ENCODE measurements at places on chromosomes 1 and 21. TPM values are rescaled to one million over a fixed set of nuclear protein-coding genes. Genes with fewer than 3 reads are reported as not detected.
A peak's percentile ranks its signal among the peaks of the same experiment; 100 is the strongest.

DNA sequence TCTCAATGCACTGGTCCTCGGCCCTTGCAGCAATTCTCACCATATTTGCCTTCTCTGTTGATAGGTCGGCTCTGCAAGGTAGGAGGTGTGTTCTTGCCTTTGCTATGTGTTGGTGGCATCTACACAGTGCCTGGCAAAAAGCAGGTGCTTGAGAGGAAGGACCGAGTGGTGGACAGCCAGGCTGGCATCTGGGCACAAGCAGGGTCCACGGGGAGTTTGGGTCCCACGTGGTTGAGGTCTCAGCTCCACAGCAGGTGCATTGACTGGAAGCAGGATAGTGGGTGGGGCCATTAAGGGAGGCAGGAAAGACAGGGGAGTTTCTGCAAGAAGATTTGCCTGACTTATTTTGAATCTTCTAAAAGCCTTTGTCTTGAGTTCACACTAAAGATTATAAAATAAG, 81.2 kb upstream of the WNT4 start:
- DNase-seq = no peak

DNA sequence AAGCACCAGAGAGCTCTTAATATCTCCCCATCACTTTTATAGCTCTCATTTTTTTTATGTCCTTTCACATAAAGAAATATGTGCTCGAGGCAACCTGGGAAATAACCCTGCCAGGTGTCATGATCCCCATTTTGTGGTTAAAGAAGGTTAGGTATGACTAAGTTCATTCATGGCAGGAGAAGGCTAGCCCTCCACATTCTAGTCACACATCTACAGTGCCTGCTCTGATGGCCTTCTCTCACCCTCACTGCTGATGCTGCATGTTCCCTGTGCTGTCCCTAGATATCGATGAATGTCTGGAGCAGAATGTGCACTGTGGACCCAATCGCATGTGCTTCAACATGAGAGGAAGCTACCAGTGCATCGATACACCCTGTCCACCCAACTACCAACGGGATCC, 187.5 kb downstream of the TPR start:
- DNase-seq = no peak

DNA sequence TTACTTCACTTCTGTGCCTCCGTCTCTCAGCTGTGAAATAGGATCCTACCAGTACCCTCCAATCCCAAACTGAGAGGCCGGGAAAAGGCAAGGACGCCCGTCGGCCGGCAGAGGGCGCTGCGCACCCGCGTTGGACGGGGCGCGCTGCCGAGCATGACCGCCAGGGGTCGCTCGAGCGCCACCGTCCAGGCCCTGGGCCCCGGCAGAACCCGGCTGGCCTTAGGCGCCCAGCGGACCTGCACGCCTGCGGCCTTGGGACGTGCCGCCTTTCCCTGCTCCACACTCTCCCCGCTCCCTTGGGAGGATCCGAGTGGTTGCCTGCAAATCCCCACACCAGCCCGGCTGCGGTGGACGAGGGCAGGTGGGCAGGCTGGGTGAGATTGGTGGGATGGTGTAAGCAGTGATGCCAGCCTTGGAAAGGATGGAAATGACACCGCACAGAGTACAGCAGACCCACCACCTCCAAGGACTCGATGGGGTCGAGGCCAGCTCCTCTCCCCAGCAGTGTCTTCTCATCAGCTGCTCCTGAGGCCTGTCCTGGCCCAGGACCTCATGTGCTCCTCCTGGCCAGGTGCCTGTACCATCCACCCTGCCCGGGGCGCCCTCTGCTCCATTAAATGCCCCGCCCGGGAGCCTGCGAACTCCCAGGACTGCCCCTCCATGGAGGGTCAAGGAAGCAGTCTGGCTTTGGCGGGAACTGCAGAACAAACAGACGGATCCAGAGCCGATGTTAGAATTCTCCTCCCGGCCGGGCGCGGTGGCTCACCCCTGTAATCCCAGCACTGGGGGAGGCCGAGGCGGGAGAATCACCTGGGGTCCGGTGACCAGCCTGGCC, 47.4 kb upstream of the LBR start:
- peak; percentile 53 for DNase-seq

GRCh38 chr1:9018333-9018732, 7.9 kb downstream of the SLC2A7 start:
- DNase-seq = no peak

DNA sequence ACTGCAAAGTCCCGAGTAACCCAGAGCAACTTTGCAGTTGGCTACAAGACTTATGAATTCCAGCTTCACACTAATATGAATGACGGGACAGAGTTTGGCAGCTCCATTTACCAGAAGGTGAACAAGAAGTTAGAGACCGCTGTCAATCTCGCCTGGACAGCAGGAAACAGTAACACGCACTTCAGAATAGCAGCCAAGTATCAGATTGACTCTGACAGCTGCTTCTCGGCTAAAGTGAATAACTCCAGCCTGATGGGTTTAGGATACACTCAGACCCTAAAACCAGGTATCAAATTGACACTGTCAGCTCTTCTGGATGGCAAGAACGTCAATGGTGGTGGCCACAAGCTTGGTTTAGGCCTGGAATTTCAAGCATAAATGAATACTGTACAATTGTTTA, 66.8 kb downstream of the ACBD6 start:
- no peak for DNase-seq

GRCh38 chr1:82731216-82731615, 930.5 kb downstream of the ADGRL2 start:
- DNase-seq = no peak

DNA sequence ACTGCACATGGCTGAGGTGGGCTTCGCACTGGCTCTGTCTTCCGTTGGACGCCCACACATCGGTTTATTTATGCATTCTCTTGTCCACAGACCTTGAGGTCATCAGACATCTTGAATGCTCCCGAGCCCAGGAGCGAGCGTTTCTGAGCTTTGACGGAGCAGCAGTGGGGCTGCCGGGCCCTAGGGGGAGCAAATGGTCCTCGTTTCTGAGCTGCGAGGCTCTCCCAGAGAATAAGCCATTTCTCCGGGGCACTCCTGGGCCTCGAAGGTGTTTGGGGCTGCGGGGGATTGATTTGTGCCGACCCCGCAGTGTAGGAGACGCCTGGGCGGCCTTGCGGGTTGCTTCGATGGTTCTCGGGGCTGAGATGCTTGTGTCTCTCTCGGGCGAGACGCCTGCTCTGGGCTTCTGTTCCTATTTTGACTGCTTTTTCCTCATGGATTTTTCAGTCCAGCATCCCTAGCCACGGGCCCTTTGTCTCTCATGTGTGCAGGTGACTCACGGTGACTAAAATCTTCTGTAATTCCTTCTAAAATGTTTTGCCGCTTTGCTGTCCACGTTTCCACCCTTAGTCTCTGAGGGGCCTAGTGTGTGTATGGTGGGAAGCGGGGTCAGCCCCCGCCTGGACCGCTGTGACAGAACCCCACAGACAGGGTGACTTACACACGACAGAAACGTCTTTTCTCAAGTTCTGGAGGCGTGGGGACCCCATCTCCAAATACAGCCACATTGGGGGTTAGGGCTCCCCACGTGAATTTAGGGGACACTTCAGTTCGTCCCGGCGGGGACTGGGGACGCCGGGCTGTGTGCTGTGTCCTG, 62.1 kb downstream of the FAAP20 start:
- DNase-seq = no peak

DNA sequence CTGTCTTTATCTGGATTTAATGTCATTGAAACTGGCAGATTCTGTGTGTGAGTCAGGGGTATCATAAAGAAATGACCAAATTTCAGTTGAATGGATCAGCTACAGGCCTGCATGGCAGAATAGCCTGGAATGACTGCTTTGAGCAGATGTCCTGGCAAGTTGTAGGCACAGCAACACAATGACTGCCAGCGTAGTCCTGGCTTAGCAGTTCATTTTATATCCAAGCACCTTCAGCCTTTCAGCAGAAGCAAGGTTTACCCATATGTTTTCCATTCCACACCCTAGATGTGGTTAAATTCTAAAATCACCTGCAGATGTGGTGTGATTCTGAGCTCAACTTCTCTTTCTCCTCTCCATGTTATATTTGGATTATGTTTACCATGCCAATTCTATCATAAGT, 22.3 kb upstream of the PTGFR start:
- DNase-seq = no peak

- no peak for DNase-seq
Observed at GRCh38 chr1:185720633-185721272, 13.4 kb upstream of the HMCN1 start.

DNA sequence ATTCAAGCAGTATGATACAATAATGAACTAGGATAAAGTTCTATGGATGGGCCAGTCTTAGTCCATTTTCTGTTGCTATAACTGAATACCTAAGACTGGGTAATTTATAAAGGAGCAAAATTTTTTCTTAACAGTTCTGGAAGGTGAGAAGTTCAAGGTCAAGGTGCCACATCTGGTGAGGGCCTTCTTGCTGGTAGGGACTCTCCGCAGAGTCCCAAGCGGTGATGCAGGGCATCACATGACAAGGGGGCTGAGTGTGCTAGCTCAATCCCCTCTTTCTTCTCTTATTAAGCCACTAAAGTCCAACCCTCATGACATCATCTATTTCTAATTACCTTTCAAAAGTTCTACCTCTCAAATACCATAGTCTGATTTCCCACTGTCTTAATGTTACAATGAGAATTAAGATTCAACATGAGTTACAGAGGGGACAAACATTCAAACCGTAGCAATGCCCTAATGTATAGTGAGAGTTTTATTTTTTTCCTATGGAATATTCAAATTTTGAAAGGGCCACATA, 92.2 kb upstream of the QSOX1 start:
- DNase-seq = no peak

DNA sequence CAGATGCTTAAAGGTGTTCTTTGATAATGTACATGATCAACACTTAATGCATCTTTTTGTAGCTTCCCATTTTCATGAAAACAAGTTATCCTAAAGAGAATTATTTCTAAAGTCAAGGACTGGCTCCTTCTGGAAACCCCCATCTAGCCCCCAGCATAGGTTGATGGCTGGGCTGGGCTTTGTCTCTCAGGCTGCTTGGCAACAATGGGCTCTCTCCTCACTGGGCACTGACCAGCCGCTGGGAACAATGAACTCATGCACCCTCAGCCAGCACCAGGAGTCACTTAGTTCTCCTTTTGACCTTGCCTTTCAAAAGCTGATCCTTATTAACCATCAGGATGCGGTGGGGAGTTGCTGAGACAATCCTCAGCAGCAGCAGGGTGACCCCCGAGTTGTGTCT, 293.0 kb upstream of the PLXNA2 start:
- no peak for DNase-seq

GRCh38 chr1:167704715-167705114, 17.1 kb upstream of the MPZL1 start:
- DNase-seq = no peak

DNA sequence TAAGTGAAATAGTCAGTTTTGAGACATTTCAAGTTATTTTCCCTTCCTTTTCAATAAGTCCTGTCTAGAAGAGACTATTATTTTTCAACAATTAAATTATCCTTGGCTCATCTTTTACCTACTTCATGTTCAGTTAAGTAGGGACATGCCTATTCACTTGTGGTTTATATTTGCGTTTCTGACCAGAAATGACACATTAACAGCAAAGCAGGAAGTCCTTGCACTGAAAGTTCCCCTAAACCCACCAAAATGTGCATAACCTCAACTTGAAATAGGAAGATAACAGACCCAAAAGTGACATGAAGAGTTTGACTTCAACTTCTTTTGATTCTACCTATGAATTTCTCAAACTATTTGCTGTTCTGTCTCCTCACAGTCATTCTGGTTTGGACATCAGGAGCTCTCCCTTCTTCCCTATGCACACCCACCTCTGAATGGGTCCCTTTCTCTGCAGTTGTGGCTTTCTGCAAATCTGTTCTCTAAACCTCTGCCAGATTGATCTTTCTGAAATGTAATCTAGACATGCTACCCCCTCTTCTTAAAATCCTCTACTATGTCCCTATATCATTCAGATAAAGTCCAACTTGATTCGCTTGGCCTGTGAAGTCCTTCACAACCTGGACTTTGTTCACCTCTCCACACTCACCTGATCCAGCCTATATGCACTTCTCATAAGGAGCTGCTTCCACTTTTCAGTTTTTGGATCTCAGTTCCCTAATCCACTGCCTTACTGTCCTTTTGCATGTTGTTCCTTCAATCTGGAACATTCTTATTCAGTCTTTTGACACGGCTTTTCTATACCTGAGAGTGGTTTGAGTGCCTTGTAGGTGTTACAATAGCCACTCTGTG, 661.5 kb upstream of the ADGRL4 start:
- no peak for DNase-seq

DNA sequence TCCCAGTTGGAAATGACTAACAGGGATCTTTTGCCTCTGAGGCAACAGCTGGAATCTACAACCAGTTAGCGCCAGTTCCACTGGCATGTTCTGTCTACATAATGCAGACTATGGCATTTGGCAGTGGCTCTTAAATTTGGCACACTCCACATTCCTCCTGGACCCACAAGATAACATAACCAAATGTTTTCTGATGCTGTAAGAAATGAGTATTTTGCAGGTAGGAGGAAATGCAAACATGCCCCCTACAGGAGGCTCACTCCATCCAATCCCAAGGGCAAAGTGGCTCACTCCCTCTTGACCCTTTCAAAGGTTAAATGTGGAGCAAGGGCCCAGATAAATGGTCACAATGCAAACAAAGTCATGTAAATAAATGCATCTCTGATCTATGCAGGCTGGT, 129.2 kb upstream of the PROX1 start:
- DNase-seq = no peak

Gene FAM78B
- polyA plus RNA-seq = not detected

Gene SELENBP1
- polyA plus RNA-seq = not detected

Gene TAS1R1
- polyA plus RNA-seq = not detected

Gene LIN28A
- polyA plus RNA-seq = not detected

Gene OR2W3
- polyA plus RNA-seq = not detected

Gene NTRK1
- not detected for polyA plus RNA-seq

Gene FCRL4
- polyA plus RNA-seq = not detected

Gene B3GALT2
- polyA plus RNA-seq = 2.9 TPM

Gene THEMIS2
- 63.3 TPM for polyA plus RNA-seq

Gene AMY2A
- polyA plus RNA-seq = not detected

Gene KCNA2
- polyA plus RNA-seq = 0.16 TPM

Gene DDR2
- polyA plus RNA-seq = 0.09 TPM

Gene KCNJ15
- polyA plus RNA-seq = not detected

Gene SPRR2G
- polyA plus RNA-seq = not detected

All from CD8-positive, alpha-beta memory T cell (primary cell).